ENCODE measurements at places on chromosomes 16 and 17.
A peak's percentile ranks its signal among the peaks of the same experiment; 100 is the strongest.

DNA sequence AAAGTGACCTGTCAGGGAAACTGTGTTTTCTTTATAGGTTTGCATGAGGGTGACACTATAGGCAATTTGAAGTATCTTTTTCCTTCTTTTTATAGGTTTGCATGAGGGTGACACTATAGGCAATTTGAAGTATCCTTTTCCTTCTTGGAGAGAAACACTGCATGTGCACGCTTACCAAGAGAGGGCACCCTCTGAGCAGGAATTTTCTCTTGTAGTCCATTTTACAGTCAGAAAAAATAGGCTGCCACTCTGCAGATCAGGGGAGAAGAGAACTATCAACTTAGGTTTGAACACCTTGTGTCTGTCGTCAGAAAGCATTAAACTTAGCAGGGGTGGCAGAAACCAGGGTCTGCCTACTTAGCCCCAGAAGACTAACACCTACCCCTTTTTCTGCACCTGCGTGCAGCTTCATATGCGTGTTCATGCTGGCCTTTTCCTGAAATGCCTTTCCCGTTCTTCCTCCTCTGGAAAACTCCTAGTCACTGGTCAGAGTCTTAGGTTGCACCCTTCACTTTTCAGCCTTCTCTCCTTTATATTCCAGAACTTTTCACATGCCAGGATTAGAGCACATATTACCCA lies 16.4 kb upstream of the SMIM36 start:
- H3K4me3 ChIP-seq: no peak overlapping the region
- DNase-seq: no peak
- H3K27me3 ChIP-seq: peaks cover 5% of the 10 kb centered on the region

DNA sequence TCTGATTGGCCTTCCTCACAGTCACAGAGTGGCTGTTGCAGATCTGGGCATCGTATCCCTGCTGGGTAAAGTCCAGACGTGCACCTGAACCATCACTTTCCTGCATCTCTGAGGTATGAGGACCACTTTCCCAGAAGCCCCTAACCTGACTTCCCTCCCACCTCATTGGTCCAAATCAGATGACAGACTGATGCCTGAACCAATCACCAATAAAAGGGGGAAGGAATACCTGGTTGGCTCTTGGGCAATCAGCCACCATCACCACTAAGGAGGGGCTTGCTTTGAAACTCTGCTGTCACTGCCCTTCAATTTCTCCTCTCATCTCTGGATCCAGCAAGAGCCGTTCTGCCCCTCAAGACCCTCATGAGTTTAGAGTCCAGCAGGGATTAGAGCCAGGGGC lies 13.6 kb upstream of the WFDC1 start:
- H3K4me3 ChIP-seq: no peak overlapping the region
- DNase-seq: no peak
- no peaks in the 10 kb centered on the region for H3K27me3 ChIP-seq
- H3K4me1 ChIP-seq: no peaks in the 10 kb centered on the region
- no peaks in the 10 kb centered on the region for H3K36me3 ChIP-seq
- no peak overlapping the region for H3K27ac ChIP-seq

- peaks cover 61% of the 10 kb centered on the region for H3K4me1 ChIP-seq
- H3K27me3 ChIP-seq: no peaks in the 10 kb centered on the region
- peak overlapping the region; percentile 91 for H3K27ac ChIP-seq
- peaks cover 20% of the 10 kb centered on the region for H3K36me3 ChIP-seq
These were observed 19.1 kb downstream of the WIPI1 start for GRCh38 chr17:68437979-68438822.

DNA sequence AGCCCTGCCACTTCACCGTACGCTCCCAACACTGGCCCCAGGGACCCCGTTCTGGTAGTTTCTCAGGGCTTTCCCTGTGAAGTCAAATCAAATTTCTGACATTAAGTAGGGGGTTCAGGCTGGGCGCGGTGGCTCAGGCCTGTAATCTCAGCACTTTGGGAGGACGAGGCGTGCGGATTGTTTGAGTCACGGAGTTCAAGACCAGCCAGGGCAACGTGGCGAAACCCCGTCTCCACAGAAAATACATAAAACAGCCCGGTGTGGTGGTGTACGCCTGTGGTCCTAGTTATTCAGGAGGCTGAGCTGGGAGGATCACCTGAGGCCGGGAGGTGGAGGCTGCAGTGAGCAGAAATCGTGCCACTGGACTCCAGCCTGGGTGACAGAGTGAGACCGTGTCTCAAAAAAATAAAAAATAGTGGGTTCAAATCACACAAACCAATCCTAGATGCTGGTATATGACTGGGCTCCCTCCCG lies 632 bp downstream of the CYBC1 start:
- H3K27ac ChIP-seq: peak overlapping the region; percentile 96
- H3K36me3 ChIP-seq: peaks cover 17% of the 10 kb centered on the region
- H3K4me3 ChIP-seq: peak overlapping the region; percentile 91
- peaks cover 31% of the 10 kb centered on the region for H3K4me1 ChIP-seq
- DNase-seq: no peak
- H3K27me3 ChIP-seq: no peaks in the 10 kb centered on the region
